ENCODE measurements at places on chromosomes 13 and 19.

GRCh38 chr13:32837973-32838927 lies 178.0 kb upstream of the KL start:
- DNase-seq = no peak

- DNase-seq = no peak
Measured at GRCh38 chr13:105285526-105285925, 1249.9 kb downstream of the EFNB2 start.

GRCh38 chr13:101835920-101836319 lies 383.4 kb downstream of the ITGBL1 start:
- DNase-seq = no peak

DNA sequence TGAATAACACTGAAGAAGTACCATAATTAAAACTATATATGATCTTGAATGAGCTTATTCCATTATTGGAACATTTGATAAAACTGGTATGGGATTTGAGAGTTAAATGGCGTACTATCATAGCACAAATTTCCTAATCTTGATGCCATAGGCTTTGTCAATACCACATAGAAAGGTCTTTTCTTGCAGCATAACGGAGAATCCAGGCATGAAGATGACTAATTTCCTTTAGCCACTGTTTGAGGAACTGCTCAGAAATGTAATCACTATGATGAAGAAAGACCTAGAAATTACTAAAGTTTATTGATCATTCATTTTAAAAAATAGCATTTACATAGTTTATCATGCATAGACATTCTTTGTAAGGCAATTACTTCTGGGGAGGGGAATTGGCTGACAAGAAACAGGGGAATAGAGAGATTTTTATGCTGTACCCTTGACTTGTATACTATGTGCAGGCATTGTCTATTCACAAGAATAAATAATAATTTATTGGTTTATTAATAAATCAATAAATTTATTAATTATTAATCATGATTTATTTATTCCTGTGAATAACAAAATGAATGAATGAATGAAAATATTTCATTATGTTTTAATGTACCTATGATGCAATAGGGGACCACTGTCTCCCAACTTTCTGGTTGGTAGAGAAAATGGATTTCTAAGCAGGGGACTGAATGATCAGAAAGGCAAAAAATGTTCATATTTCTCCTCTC lies 2676.6 kb downstream of the PCDH9 start:
- DNase-seq = no peak

DNA sequence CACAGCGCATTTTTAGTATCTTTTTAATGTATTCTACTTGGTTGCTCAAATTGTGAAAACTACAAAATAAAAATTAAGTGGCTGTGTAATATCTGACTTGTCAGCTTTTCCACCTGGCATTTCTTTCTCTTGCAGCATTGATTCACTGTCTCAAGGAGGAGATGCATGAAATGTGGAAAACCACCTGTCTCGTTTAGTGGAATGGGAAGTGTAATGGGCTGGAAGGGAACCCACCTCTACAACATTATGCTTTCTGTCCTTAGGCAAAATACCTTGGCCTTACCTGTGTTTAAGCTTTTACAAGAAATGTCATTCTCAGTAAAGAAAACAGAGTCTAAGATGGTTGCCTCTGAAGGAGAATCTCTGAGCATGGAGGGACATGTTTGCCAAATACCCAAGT lies 67.8 kb downstream of the FAM216B start:
- no peak for DNase-seq

All from stimulated activated CD4-positive, alpha-beta T cell treated with anti-CD3 and anti-CD28 coated beads, TNF-alpha, amount 100 ng/mL, for 4 hours (primary cell).